ENCODE measurements at places on chromosomes 16 and 17.

DNA sequence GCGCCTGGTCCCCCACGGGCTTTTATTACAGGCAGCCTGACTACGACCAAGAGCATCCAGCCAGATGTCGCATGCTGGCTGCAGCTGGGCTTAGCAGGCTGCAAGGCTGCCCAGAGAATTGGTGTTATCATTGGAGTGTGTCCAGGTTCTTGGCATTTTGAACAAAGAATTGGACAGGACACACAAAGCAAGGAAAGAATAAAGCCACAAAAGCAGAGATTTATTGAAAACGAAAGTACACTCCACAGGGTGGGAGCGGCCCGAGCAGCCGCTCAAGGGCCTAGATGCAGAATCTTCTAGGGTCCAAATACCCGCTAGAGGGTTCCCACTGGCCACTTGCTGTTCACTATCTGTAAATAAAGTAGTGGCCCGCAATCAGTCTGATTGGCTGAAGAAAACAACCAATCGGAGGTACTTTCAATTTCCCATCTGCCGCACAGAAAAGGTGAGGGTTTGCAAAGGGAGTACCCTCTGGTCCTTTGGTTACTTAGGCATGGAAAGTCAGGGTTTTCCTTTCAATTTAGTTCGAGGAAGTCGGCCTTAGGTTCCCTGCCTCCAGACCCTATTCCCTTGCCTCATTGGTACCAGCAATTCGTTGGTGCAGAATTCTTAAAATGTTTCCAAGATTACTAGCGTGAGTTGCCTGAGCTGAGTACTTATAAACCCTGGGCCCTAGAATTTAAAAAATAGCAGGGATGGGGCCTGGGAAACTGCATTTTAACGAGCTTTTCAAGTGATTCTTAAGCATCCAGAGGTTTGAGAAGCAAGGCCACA lies 38.5 kb upstream of the CNEP1R1 start:
- no peak for DNase-seq

GRCh38 chr17:70173681-70174080 lies 4.3 kb downstream of the KCNJ2 start:
- DNase-seq = no peak

GRCh38 chr16:78277321-78278055 lies 178.0 kb downstream of the WWOX start:
- no peak for DNase-seq

GRCh38 chr16:66474750-66475199 lies 47.7 kb downstream of the BEAN1 start:
- no peak for DNase-seq

- peak; percentile 97 for DNase-seq
Measured at GRCh38 chr17:77424585-77425344, 284.0 kb downstream of the SEC14L1 start.

GRCh38 chr17:5120036-5120435 lies 4.2 kb downstream of the USP6 start:
- DNase-seq = no peak

DNA sequence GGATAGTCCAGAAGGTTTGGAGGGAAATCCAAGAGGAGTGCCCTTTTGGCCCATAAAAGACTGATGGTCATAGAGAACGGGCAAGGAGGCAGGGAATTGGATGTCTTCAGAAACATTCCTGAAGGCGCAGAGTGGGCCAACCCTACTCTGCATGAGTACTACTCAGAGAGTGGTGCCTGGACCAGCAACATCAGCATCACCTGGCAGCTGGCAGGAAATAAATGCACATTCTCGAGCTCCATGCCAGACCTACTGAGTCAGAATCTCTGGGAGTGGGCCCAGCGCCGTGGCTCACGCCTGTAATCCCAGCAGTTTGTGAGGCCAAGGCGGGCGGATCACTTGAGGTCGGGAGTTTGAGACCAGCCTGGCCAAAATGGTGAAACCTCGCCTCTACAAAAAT lies 27.1 kb upstream of the SLC39A11 start:
- DNase-seq = no peak

All from esophagus muscularis mucosa (tissue), 4 donors.